ENCODE measurements at places on chromosomes 16 and 17.

DNA sequence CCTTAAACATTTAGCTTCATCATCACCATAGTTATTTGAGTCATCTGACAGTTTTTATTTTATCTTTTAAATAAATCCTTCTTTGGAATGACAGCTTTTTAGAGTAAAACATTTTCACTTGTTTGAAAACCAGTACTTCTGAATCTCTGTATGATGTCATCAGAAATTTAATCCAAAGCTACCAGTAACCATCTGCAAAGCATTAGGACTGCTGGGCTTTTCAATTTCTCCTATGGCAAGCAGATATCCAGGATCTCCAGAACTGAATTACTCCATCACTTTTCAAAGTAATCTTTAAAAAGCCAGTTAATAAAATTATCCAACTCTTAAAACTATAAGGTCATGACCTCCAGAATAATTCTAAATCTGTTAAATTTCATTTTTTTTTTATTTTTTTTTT lies 51.5 kb downstream of the CHCT1 start:
- no peak for DNase-seq

DNA sequence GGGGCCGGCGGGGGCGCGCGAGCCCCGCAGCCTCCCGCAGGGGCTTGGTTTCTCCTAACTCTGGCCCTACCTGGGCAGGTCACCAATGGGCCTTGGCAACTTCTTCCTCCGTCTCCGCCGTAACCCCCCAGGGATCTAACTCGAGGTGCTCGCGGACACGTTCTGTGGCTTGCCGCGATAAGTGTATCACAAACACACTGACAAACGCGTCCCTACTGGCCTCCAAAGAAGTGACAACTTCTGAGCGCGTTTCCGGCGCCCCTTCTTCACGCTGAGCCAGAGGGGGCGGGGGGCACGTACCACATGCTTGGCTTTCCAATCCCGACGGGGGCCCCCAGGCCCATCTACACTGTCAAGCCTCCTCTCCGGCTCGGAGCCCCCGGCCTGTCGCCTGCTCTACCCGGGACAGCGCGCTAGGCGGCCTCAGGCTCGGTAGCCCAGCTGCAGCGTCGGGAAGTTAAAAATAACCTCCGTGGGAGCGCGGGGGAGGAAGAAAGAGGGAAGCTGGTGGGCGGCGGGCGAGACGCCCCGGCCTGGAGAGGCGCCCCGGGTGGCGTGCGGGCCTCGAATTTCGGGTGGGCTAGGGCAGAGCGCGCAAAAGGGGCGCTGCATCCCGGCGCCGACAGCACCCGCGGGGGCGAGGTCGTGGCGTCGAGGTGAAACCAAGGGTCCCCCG lies 725 bp upstream of the SPHK1 start:
- peak; percentile 42 for DNase-seq

- DNase-seq = no peak
Measured at GRCh38 chr17:5225668-5226457, 8.8 kb downstream of the SCIMP start.

GRCh38 chr16:80992676-80993293 lies 13.9 kb downstream of the CMC2 start:
- DNase-seq = no peak

GRCh38 chr16:84720177-84720579 lies 20.4 kb downstream of the USP10 start:
- DNase-seq = no peak
